SHP77 (cell line): ENCODE measurements at places on chromosomes 2 and 18.

DNA sequence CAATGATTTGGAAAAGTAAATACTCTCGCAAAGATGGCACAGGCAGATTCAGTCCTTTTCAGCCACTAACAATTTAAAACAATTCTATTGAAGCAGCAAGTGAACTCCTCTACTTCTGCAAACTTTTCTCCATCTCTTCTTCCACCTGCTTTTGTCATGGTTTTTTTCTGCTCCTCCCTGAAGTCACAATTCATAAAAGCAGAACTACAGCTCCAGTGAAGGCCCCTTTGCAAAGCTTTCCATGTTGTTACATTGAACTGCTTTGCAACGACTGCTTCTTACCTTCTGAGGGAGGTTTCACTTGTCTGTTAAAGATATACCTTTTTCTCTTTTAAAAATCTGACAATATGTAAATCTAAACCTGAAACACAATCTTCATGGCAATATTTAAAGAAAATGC, 3.7 kb upstream of the SERTAD2 start:
- DNase-seq = no peak

DNA sequence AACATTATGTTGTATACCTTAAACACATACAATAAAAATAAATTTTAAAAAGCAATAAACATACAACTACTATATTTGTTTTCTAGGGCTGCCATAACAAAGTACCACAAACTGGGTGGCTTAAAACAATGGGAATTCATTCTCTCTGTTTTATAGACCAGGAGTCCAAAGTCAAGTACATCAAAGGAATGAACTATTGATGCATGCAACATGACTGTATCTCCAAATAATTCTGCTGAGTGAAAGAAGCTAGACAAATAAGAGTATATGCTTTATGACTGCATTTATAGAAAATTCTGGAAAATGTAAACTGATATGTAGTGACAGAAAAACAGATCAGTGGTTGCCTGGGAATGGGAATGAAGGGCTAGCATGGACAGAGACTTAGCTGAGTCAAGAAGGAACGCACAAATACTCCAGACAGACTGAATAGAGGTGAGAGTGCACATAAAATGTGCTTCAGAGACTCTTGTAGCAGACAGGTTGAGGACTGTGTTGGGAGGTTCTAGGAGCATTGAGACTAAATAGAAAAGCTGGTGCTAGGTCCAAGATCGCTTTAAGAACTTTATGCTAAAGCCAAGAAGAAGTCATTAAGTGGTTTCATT, 11.0 kb upstream of the PLA2R1 start:
- no peak for DNase-seq

- DNase-seq = no peak
Observed at GRCh38 chr2:109176928-109177327, 47.9 kb downstream of the SH3RF3 start.

DNA sequence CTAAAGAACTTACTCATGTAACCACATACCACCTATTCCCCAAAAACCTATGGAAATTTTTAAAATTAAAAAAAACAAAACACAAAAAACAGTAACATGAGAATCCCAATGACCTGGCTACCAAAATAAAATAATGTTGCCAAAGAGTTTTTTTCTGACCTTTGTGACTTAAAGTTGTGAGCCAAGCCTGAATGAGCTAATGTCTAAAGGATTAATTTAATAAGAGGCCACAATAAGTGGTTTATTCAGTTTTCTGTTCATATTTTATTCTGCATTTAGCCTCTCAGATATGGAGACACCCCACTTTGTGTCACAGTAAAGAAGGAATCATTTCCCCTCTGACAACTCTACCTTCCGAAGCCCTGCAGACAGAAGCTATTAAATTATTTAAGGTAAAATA, 42.6 kb upstream of the DYNC2LI1 start:
- no peak for DNase-seq

GRCh38 chr2:14256890-14257289, 375.6 kb upstream of the LRATD1 start:
- no peak for DNase-seq
